ENCODE measurements at places on chromosomes 1 and 21.

DNA sequence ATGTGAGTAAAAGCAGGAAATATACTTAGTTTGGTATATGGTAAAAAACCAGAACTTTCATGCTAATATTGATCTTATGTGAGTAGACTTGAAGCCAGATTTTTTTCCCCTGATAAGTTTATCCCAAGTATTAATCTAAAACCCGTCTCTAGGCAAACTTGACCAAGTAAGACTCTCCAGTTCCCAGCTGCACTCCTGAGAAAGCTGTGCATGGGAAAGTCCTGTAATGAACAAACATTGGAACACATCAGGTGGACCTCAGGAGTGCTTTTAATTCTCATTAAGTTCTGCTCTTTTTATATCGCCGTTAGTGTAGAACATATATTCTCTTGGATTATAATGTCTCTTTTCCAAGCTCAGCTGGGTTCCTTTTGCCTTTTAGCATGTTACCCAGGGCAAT lies 105.0 kb downstream of the CD247 start:
- no peak for DNase-seq

- DNase-seq = no peak
Observed at GRCh38 chr1:152786077-152786476, at the start of gene LCE1E. Gene LCE1E (plus strand): TSS chr1:152786257. CDS start chr1:152787300, 1,043 bp downstream.

DNA sequence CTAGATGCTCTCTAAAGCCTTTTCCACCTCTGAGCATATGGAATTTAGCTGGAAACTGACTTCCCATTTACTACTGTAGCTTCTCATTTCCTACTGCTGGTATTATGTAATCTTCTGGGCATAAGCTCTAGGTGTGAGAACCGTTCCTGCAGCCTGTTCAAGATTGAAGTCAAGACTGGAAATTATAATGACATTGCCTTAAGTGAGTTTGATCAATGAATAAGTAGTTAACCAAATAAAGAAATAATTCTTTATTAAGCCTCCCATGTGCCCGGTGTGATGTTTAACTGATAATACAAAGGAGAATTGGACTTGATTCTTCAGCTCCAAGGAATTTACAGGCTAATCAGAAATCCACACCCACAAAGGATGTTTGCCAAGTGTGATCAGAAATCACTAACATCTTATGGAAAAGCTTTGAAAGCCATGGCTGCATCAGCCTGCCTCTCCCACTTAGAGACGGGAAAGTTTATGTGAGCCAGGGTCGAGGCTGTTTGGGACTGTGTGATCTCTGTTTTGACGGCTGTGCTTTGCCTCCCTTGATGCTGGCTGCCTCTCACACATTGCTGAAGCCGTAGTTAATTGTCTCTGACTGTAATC lies 36.4 kb upstream of the PRELP start:
- DNase-seq = no peak

DNA sequence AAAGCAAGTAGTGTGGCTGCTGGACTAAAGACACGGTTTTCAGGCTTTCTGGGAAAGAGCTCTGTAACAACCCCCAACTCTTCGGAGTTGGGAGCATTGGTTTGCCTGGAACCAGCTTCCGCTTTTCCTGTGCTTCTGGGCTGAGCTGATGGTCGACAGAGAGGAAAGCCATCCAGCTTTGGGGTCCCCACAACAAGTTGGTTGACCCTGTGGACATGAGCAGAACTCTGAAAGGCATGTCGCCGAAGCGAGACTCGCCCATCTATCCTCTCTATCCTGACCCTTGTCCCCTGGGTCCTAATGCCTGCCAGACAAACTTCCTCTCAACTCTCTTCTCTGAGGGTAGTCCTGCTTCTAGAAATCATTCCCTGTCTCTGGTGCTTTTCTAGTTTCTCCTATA lies 31.9 kb upstream of the FCGR2A start:
- DNase-seq = no peak

DNA sequence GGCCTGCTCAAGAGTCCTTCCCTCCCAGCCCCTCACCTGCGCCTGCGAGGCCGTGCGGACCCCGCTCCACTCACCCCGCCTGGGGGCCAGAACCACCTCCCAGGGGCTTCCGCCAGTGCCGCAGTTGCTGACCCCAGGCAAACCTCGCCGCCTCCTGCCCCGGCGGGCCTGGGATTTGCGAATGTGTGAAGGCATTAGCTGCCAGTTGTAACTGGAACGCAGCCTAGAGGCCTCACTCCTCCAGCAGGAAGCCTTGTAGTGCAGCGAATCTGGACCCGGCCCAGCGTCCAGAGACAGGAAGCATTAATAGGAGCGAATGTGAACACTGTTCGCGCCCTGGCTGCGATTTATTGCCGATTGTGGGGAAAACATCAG lies 140.9 kb upstream of the ARHGEF16 start:
- DNase-seq = no peak

- no peak for DNase-seq
Observed at GRCh38 chr21:41613533-41613909, 105.6 kb upstream of the TMPRSS2 start.

DNA sequence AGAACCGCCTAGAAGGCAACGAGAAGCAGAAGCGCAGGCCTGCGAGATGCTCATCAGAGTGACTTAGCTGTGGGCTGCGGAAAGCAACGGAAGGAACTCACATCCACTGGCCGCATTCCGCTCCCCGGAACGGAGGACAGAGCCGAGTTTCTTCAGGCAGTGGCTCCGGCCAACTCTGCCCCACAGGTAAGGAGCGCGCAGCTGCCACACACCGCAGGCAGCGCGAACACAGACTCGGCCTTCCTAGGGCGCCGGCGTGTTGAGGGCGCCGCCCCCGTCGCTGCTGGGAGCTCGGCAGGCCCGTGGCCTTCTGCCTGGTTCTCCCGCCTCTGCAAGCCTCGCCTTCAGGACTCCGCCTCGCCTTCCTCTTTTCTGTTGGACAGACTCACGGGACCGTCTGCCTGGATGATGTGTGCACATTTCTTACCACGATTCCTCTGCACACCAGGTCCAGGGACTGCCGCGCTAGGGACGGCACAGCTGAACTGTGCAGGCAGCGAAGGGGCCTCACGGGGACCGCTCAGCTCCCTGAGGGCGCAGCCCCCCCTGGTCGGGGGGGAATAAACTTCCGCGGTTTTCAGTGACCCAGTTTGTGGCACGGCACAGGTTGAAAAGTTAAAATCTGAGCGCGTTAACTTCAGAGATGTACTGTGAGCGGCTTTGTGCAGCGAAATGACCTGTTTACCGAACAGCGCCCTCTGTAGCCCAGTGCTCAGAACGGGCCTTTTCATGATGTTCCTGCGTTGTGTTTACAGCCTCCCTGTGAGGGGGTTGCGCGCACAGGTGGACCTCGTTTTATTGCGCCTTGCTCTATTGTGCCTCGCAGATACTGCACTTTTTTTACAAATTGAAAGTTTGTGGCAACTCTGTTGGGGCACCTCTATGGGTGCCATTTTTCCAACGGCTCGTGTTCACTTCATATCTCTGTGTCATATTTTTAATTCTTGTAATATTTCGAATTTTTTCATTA lies 15.8 kb downstream of the TCP10L start:
- no peak for DNase-seq

DNA sequence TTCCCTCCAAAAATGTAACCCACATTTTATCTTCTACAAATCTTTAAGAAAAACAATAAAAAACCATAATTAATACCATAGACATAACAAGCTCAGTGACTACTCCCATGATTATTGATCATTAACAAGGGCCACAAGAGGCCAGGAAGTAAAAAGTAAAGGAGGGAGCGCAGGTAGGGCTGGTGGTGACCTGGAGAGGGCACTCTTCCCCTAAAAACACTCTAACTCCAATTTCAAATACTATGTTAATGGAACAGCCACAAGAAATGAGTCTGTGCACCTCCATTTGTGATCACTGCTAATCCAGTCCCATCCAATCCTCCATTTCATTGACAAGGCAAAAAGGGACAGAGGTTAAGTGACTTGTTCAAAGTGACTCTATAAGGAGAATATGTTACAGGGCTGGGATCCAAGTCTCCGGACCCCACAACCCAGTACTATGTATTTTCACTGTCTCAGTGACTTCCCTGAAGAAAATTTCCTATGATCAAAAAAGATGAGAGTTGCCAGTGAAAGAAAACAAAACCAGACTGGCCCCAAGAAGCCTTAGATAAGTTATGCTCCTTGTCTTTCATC lies 41.2 kb upstream of the CFAP298 start:
- no peak for DNase-seq

- DNase-seq = no peak
Observed at GRCh38 chr1:157562515-157562914, 10.2 kb upstream of the FCRL5 start.

- no peak for DNase-seq
Observed at GRCh38 chr1:24966724-24967346, 36.8 kb upstream of the RUNX3 start.

DNA sequence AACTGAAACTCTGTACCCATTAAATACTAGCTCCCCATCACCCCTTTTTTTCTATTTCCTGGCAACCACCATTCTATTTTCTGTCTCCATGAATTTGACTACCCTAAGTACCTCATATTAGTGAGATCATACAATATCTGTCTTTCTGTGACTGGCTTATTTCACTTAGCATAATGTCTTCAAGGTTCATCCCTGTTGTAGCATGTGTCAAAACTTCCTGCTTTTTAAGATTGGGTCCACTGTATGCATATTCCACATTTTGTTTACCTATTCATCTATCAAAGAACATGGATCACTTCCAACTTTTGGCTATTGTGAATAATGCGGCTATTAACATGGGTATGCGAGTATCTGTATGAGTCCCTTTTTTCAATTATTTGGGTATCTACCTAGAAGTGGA lies 181.6 kb upstream of the ZNHIT6 start:
- no peak for DNase-seq

- DNase-seq = no peak
Observed at GRCh38 chr1:230636575-230637148, 5.6 kb upstream of the COG2 start.

DNA sequence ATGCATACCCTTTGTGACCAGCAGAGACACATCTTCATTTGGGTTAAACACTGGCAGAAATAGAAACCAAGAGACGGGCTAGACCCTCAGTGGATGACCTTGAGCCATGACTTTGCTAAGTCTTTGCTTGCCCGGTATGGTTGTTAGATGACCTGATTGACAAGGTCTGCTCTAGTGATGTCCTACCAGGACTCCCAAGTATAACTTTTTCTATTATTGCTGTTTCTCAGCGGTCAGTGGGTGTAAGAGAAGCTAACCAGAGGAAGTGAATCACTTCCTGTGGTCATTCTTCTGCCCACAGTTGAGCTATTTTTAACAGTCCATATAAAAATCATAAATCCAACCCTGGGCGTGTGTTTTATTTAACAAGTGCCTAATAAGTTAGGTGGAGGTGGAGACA lies 126.2 kb upstream of the ETS2 start:
- DNase-seq = no peak

DNA sequence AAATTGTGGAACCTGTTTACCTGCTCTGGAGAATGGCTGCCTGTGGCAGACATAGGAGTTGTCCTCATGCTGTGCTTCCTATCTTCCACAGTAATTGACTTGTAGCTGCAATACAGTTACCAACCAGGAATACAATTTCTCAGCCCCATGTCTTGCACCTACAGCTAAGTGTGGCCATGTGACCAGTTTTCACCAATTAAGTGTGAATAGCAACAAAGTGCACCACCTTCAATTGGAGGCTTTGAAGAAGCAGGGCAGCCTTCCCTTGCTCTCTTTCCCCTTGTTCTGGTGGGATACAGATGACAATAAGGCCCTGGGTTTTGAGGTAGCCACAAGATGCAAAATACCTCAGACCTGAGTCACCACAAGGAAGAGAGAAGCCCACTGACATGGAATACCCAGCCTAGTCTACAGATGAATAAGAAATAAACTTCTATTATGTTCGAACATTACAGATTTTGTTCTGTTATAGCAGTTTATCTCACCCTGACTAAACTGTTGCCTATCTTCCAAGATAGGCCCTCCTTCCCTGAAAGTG lies 70.2 kb upstream of the S1PR1 start:
- no peak for DNase-seq

DNA sequence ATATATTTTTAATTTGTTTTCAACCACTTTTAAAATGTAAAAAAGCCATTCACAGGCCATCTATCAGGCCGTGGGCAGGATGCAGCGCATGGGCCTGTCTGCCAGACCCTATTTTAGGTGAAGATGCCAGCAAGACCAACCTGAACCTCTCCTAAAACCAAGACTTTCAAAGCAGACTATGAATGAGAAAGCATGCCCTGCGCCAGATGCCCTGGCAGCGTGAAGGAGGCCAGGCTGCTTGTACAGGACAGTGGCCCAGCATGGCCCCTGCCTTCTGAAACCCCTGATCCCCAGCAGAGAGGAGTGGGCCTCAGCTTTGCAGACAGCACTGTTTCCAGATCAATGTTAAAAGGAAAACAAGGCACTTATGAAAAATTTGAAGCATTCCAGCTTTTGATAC lies 31.6 kb downstream of the WDR4 start:
- DNase-seq = no peak

DNA sequence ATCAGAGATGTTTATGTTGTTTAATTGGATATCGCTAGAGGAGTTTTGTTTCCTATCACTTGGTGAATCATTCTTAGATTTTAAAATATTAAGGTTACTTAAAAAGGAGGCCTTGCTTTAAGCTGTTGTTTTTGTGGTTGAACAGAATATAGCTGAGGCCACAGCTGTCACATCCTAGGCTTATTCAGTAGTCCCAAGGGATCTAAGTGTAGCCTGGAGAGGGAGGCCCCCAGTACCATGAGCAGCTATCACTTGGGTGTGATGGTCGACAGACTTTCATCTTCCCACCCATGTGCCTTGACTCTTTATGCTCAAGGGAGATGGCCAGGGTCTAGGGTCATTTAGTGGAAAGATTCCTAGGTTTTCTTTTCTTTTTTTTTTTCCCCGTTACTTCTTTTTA lies 278.7 kb downstream of the HHAT start:
- no peak for DNase-seq

- no peak for DNase-seq
Observed at GRCh38 chr1:199046618-199047017, 407.8 kb downstream of the PTPRC start.

GRCh38 chr1:247175458-247175857 lies 3.6 kb upstream of the ZNF124 start:
- DNase-seq = no peak

DNA sequence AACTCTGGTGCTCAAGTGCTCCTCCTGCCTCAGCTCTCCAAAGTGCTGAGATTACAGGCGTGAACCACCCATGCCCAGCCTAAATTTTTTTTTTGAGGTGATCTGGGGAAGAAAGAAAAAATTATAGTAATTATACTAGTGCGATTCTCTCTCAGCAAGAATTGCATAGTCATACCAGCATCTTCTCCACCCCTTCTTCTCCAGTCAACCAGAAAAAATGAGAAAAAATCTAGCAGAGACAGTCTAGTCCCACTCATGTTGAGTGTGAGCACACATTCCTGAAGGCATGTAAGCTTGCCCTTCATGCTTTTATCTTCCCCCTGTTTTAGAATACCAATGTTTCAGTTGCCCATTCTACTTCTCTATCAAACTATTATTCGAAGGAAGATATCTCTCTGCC lies 207.6 kb downstream of the S1PR1 start:
- no peak for DNase-seq

DNA sequence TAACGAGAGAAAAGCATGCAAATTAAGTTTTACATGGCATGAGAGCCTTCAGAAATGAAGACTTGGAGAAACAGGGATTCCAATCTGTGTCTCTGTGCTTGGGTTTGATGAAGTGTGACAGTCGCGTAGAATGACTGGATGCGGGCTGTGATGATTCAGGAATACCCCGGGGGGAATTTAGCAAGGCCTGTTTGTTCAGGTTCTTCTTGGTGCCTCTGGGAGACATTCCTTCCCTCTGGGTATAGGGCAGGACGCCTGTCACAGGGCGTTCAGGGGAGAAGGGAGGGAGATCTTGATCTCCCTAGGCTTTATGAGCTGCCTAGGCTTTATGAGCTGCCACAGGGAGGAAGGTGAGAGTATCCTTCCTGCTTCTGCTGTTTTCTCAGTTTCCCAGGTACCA lies 36.6 kb downstream of the DOP1B start:
- DNase-seq = no peak

- no peak for DNase-seq
Observed at GRCh38 chr1:61743716-61744580, 1.7 kb downstream of the PATJ start.

Data from cortex of kidney (tissue), 1 donor.